SK-N-DZ (cell line): ENCODE measurements at places on chromosomes 7 and 10.

- DNase-seq: no peak
These were observed 245.1 kb downstream of the CHCHD3 start for GRCh38 chr7:132836746-132837145.

GRCh38 chr7:123533929-123534382 is 439 bp downstream of the IQUB start:
- no peak for DNase-seq

DNA sequence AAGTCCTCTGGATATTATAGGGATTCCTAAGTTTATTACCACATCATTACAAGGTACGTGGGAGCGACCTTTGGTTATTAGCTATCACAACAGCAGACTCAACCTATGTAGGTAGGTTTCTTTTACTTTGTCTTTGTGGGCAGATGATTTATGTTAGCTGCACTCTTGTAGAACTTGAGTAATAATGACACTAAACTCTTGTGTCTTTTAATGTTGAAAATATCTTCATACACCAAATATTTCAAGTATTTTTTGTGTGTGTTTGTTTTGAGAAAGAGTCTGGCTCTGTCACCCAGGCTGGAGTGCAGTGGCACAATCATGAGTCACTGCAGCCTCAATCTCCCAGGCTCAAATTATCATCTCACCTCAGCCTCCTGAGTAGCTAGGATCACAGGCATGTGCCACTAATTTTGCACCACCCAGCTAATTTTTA is 19.2 kb upstream of the SUPV3L1 start:
- no peak for DNase-seq

- DNase-seq: no peak
These were observed 11.9 kb downstream of the ZCCHC24 start for GRCh38 chr10:79433324-79434222.

GRCh38 chr10:70430493-70431445 is 10.7 kb downstream of the NODAL start:
- no peak for DNase-seq

DNA sequence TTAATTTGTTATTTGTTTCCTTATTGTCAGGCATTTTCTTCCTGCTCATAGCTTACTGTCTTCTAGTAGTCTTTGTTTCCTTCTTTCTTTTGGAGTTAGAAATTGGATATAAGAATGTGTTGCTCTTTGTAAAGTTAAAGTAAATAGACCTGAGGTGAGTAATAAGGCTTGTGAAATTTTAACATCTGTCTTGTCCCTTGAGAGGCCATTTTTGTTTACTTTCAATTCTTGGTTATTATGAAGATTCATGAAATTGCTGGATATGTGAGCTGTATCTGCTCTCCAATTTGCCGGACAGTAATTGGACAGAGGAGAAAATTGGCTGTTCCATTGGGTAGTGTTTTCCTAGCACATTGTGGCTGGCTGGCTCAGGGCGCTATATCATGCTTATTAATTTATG is 260.7 kb downstream of the EXOC4 start:
- no peak for DNase-seq

- DNase-seq: no peak
These were observed 1.9 kb upstream of the HERC4 start for GRCh38 chr10:68077026-68077425.

GRCh38 chr10:118307859-118308258 is 34.3 kb downstream of the FAM204A start:
- DNase-seq: no peak

GRCh38 chr10:77699080-77699645 is 61.6 kb upstream of the KCNMA1 start:
- no peak for DNase-seq

DNA sequence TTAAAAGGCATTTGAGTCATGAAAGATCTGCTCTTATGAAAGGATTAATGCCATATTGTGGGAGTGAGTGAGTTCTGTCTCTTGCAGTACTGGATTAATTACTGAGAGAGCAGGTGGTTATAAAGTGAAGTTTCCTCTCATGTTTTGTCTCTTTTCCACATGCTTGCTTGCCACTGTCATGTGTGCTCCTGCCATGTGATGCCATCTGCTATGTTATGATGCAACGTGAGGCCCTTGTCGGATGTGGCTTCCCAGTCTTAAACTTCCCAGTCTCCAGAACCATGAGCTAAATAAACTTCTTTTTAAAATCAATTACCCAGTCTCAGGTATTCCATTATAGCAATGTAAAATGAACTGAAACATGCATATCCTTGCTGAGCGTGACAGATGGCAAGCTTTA is 22.7 kb upstream of the TCTN3 start:
- DNase-seq: no peak

DNA sequence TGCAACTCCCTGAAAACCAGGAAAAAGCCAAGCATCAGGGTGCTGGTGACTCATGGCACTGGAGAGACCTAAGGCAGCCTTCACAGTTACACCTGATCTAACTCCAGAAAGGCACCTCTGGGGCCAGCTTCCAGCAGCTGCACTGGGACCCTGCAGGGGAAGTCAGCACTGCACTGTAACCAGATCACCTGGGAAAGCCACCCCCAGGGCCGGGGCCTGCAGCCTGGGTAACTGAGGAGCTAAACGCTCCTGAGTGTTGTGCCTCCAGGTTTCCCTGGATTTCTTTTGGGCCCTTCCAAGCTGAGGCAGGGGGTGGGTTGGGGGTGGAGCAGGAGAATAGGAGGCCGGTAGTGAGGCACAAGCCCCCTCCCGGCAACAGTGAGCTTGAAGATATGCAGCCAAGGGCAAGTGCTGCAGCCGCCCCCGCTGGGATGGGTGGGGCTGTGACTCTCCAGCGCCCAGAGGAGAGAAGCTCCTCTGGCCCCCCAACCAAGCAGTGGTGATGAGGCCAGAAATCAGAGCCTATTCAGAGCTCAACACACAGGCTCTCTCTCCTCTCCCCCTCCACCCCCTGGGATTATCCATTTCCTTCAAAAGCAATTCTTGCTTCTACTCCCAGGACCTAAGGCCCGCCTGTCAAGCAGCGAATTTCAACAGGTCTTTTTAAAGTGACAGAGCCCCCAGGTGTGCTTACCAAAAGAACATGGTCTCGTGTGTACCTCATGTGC is 2.6 kb downstream of the CXCL12 start:
- no peak for DNase-seq

DNA sequence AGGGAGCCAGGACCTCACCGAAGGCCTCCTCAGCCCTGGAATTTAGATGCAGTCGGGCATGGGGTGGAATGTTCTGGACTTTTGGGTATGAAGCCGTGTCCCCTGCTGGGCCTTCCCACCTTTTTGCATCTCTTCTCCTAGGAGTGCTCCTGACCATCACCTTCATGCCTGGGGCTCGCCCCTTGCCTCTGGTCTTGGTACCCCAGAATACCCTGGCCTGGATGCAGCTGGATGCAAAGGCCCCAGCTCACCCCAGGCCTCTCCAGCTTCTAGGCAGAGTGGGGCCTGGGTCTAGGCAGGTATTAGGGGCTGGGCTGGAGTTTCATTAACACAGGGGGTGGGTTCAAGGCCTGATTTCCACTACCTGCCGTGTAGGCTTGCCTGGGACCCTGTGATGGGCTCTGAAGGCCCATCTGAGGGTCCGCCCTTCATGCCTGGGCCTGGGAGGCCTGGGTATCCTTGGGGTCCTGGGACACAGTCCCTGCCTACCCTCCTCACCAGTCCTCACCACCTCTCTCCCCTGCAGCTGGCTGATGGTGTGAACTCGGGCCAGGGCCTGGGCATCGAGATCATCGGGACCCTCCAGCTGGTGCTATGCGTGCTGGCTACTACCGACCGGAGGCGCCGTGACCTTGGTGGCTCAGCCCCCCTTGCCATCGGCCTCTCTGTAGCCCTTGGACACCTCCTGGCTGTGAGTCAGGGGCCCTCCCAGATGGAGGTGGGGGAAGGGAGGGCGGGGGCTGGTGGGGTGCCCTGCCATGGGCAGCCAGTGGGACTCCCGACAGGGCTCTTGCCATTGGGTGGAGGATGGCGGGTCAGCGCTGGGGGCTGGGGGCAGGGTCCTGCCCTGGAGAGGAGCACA is 10.1 kb downstream of the AQP1 start:
- DNase-seq: no peak

DNA sequence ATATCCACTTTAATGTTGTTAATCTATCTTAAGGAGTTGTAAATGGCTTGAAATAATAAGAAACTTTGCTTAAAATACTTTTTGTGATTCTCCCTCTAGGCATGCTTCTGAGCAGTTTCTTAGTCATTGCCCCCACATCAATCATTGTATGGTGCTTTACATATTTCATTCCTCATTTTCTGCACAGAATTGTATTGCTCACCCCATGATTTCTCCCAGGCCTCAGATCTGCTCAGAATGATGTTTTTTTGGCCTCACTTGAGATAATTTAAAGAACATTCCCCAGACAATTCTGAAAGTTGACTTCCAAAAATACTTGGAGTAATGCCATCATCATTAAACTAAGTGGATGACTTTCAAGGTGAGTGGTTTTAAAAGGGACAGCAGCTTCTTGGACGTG is 82.1 kb upstream of the PRPS1L1 start:
- no peak for DNase-seq

- DNase-seq: no peak
These were observed 9.0 kb downstream of the PTF1A start for GRCh38 chr10:23200997-23201652.

GRCh38 chr10:77111611-77112550 is 525.7 kb downstream of the KCNMA1 start:
- peak; percentile 70 for DNase-seq

DNA sequence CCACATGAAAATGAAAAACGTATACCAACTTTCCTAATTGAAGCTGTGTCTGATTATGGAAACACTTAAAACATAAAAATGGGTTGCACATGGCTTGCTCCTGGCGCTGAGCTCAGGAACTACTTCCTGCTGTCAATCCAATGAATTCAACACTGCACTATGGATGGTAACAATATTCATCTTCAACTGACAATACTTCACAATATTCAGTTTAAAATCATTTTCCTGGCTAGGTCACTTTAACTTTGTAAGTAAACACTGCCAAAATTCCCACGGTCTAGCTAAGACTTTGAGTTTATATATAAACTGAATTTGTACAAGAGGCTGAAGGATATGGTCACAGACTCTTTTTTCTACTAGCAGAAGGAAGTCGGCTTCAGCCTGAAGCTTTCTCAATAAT is 556.9 kb downstream of the TNS3 start:
- DNase-seq: no peak

DNA sequence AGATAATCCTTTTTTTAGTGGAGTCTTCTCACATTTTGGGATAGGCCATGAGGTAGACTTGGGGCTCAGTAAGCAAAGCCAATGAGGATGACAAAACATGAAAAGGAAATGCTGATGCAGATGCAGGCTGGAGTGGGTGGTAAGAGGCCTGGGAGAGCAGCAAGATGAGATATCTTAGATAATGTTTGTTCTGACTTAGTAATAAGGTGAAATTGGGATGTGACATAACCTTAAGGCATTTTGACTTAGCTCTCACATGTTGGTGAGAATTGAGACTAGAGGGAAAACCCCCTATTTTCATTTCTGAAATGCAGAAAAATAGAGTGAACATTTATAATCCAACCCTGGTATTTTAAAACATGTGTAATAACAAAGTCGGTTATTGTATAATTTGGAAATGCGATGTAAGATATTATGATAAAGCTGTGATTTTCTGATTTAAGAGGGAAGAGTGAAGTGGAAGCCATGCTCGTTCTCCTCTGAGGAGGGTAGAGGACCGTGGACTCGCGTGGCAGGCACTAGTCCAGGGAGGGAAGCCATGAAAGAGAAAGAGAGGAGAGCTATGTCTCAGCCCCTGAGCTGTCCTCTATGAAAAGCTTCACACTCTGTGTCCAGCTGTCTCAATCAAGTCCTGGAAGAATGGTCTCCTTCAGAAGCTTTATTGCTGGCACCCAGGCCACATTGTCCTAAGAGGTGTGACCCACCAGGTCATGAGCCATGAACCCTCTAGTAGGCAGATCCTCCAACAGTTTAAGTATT is 57.3 kb downstream of the ST7 start:
- no peak for DNase-seq

- DNase-seq: no peak
These were observed 47.5 kb downstream of the CCDC172 start for GRCh38 chr10:116371737-116372136.

- DNase-seq: no peak
These were observed 7.6 kb upstream of the SLC26A3 start for GRCh38 chr7:107810626-107811025.

DNA sequence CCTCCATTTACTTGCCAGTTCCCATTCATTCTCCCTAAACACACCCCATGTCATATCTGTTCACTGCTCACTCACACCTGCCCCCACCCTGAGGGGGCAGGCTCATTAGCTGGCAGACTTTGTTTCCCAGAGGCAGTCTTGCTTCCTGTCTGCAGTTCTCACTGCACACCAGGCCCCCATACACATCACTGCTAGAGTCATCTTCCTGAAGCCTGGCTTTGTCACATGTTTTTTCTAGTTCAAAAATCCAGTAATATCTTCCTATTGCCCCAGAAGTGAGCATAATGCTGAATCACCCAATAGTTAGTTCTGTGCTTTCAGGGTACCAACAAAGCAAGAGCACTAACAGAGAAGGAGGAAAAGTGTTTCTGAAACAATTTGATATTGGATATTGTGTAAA is 1.9 kb downstream of the LRRC72 start:
- no peak for DNase-seq

- no peak for DNase-seq
These were observed 856.3 kb downstream of the XPNPEP1 start for GRCh38 chr10:109067031-109067430.

GRCh38 chr10:11017570-11018431 is at the start of gene CELF2:
CELF2 (plus strand) TSS chr10:11017872; CDS start chr10:11018090, 218 bp downstream.
- DNase-seq: peak; percentile 33

GRCh38 chr10:131176907-131177306 is 134.6 kb downstream of the TCERG1L start:
- no peak for DNase-seq

DNA sequence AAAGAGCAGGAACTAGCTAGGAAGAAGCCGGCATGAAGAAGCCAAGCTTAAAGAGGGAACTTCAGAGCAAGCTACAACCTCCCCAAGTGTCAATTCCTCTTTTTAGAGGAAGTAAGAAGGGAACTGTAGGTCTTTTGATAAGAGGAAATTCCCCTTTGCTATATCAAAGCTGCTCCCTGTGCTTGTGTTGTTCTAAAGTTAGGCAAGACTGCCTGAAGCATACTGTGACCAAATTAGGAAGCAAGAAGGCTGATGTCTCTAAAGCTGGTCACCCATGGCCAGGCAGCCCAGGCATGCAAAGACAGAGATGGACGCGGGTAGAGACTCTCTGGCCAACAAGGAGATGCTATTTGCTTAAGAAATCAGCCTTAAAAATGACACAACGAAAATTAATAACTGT is 87.9 kb downstream of the RNF216 start:
- DNase-seq: no peak

GRCh38 chr7:131238347-131238931 is 89.2 kb upstream of the MKLN1 start:
- DNase-seq: no peak

- DNase-seq: no peak
These were observed 29.5 kb downstream of the SGPL1 start for GRCh38 chr10:70845256-70845655.
